Right ventricle myocardium superior (tissue), 1 donor: ENCODE measurements at places on chromosomes 12 and 14.

DNA sequence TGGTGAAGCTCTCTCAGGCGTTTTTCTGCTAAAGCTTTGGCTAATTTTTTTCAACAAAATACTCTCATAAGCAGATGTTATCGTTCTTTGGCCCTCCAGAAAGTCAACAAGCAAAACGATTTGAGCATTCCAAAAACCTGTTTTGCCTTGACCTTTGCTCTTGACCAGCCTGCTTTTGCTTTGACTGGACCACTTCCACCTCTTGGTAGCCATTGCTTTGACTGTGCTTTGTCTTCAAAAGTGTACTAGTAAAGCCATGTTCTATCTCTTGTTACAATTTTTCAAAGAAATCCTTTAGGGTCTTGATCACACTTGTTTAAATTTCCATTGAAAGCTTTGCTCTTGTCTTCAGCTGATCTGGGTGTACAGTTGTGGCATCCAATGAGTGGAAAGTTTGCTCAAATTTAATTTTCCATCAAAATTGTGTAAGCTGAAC is 10.7 kb upstream of the ARID4A start:
- no peak for DNase-seq

- no peak for DNase-seq
These were observed 260.7 kb downstream of the SSPN start for GRCh38 chr12:26455936-26456574.

GRCh38 chr14:30553311-30553989 is 5.5 kb upstream of the G2E3 start:
- no peak for DNase-seq

DNA sequence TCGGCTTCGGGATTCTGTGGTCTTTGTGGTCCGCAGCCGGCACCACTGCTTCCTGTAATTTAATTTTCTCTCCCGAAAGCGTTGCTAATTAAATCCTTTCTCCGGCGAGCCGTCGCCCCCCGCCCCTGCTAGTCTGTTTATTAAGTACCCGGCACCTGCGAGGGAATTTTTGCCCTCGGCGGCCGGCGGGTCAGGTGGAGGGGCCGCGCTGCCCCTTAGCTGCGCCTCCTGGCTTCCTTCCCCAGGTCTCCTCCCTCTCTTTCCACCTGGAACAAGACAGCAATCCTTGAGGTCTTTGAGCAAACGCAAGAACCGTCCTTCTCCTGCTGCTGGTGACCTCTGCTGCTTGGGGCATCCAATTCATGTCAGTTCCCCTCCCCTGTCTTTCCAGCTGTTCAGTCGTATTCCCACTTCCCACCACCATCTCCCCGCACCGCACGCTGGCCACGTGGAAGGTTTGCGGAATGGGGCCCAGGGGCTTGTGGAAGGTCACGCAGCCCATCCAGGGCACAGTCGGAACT is 16.2 kb downstream of the ZDHHC22 start:
- no peak for DNase-seq

GRCh38 chr12:64412459-64412858 is 8.3 kb downstream of the XPOT start:
- DNase-seq = no peak

GRCh38 chr14:69354383-69355153 is 43.5 kb downstream of the ERH start:
- DNase-seq = no peak

DNA sequence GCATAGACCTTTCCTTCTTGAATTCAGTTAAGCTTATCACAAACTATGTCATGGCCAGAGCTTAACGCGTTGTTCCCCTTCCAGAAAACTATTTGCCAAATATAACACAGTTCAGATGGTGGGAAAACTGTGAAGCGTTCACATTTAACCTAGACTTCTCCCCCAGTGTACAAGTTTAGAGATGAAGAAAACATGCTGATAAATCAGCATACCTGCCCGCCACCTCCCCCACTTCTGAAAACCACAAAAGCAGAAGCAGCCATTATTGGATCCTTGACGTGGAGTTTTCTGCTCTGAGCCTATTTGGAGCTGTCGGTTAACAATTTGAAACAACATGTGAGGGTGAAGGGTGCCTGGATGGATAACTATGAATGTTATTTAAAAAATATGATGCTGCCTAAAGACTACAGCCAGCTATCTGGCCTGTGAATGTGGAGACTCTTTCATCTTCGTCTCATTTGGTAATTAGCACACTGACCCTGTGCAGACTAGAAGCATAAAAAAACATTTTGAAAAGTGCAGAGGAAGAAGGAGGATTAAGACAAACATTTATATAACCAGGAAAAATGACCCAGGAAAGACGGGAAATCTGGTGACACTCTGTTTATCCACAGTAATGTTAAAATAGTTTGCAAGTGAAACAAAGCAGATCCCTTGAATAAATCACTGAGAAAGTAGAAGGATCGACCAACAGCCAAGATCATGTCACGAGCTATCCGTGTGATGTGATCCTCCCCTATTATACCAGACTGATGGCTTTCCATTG is 408.2 kb downstream of the AEBP2 start:
- no peak for DNase-seq

- DNase-seq = no peak
These were observed 160.2 kb downstream of the RIMBP2 start for GRCh38 chr12:130555628-130556485.

DNA sequence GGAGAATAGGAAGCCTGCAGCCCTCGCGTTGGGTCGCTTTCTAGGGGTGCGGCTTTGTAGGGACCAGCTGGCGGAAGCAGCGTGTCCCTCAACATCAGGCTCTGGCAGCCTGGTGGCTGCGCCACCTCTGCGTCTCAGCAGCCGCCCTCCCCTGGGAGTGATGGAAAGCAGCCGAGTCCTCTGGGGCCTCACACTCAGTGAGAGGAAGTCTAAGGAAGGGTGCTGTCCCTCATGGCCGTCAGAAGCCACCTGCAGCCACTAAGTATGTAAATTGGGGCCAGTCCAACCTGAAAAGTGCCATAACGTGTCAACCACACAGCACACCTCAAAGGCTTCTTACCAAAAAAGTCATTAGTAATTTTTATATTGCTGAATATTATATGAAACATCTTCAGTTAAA is 80.3 kb downstream of the WDR20 start:
- no peak for DNase-seq

DNA sequence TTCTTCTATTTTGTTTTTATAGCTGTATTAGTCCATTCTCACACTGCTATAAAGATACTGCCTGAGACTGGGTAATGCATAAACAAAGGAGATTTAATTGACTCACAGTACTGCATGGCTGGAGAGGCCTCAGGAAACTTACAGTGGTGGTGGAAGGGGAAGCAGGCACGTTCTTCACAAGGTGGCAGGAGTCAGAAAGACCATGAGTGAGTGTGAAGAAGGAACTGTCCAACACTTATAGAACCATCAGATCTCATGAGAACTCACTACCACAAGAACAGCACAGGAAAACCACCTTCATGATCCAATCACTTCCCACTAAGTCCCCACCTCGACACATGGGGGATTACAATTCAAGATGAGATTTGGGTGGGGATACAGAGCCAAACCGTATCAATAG is 42.3 kb downstream of the ARMH4 start:
- no peak for DNase-seq

- DNase-seq = no peak
These were observed 119.5 kb downstream of the ANO4 start for GRCh38 chr12:100913872-100914592.

DNA sequence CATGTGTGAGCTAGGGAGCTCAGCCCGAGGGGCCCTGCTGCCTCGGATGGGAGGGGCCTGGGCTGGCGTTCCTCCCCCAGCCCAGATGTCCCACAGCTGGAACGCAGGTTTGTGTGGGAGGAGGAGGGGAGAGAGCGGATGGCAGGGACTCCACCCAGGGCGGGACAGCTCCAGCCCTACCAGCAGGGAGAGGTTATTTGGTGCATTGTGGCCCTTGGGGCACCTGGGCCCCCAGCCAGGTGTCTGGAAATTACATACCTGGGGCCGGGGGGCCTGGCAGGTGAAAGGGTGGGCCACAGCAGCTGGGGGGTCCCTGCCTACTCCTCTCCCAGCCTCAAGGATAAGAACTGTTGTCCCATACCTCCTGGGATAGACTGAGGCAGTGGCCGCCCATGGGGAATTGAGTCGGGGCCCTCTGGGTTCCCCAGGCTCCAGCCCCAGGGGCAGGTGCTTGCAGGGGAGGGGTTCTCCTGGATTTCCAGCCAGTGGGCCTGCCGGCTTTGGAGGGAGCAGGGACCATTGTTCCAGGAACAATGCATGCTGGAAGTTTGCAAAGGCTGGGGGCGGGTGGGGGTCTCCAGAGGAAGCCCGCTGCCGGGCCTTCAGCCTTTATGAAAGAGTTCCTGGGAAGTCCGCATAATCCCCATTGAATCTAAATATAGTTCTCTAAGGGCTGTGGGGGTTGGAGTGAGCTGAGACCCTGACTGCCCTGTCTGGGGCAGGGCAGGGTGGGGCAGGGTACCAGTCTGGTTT is 1.2 kb downstream of the KIF26A start:
- DNase-seq = peak; percentile 42

DNA sequence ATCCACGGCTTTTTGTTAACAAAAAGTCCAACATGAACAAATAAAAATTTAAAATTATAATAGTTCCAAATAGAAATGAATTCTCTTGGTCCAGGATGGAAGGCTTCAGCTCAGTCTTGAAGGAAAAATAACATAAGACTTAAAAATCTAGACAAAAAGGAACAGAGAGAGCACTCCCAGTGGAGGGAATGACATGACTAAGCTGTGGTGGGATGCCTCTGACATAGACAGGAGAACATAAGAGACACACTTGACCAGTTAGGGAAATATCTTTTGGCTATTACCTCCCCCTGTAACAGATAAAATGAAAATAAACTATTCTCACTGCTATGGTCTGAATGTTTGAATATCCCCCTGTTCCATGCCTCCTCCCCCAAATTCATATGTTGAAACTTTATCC is 106.8 kb downstream of the BBS10 start:
- DNase-seq = no peak

DNA sequence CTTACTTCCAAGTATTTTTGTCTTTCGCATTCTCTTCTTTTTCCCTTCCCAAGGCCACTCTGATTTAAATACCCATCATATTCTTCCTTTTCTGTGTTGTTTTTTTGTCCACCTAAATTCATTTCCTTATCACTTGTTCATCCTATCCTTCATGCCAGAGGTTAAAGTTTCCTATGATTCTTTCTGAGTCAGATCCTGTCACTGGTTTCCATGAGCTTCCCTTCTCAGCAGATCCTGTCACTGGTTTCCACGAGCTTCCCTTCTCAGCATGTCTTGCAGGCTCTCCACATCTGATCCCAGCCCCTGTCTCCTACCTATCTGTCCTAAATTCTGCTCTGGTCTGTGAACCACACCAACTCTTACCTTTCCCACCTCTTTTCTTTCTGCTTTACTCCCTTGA is 311.8 kb upstream of the RGS6 start:
- no peak for DNase-seq

DNA sequence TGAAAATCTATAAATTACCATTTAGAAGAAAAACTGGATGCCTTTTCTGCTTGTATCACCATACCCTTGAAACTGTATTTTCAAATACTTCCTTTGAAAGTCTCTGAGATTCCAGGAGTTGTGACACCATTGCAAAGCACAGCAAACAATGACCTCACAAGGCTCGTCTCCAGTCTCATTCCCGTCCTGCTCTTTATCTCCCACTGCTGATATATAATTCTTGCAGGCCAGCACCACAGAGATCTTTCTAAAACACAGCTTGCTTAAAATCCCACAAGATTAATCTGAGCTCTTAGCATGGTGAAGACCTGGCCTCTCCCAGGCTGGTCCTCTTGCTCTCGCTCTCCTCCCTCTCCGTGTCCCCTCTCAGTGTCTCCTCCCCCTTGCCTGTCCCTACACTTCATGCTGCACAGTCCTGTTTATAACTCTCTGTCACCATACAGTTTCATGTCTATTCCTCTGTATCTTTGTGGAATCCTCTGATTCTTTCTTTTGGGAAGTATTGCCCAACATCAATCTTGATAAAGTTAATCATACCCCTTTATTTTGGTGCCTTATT is 51.8 kb downstream of the ZFYVE21 start:
- DNase-seq = no peak

GRCh38 chr14:92564344-92565039 is 50.9 kb downstream of the RIN3 start:
- DNase-seq = peak; percentile 66

DNA sequence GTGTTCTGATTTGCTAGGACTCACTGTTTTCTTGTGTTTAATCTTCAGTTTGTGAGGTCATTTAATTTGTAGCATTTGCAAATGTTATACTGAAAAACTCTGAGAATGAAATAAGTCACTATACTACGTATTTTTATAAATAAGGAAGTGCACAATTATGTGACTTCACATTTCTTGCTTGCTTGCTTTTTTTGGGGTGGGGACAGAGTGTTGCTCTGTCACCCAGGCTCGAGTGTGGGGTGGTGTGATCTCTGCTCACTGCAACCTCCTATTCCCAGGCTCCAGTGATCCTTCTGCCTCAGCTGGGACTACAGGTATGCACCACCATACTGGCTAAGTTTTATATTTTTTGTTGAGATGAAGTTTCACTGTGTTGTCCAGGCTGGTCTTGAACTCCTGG is 32.7 kb downstream of the RBM25 start:
- no peak for DNase-seq

GRCh38 chr14:23430723-23431085 is 4.8 kb downstream of the MYH7 start:
- no peak for DNase-seq

GRCh38 chr12:51240971-51241370 is 2.3 kb downstream of the DAZAP2 start:
- no peak for DNase-seq

DNA sequence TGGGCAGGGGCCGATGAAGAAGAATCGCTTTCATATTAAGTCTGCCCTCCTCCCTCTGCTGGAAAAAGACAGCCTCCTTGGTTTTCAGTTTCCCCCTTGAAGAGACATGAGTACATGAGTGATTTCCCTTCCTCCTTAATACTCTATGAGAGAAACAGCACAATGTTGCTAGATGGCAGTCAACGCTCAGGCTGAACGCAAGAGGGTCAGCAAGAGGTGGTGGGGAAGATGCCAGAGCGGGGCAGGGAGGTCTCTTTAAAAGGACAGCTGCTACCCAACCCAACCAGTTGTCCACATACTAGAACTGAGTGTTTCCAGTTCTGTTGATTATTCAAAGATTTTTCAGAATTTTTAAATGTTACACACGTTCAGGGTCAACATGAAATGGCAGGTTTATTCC is 22.8 kb downstream of the CRACR2A start:
- DNase-seq = no peak

DNA sequence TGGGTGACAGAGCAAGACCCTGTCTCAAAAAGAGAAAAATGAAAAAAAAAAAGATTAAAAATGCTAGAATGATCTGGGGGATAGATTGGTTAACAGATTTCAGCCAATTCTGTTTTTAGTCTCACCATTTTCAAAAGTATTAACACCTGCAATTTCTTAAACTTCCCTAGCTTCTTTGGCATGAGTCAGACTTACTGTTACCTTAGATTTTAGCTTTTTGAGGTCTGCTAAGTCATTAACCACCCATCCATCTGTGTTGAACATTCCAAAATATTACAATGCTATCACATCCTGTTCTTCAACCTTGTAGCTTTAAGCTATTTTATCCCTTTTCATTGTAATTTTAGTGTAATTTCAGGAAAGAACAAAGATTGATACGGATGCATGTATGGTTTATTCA is 59.3 kb downstream of the PPP1R13B start:
- DNase-seq = no peak

- DNase-seq = peak; percentile 8
These were observed 13.6 kb upstream of the OR4Q3 start for GRCh38 chr14:19729763-19730162.
